ENCODE measurements at places on chromosomes 4 and X.

DNA sequence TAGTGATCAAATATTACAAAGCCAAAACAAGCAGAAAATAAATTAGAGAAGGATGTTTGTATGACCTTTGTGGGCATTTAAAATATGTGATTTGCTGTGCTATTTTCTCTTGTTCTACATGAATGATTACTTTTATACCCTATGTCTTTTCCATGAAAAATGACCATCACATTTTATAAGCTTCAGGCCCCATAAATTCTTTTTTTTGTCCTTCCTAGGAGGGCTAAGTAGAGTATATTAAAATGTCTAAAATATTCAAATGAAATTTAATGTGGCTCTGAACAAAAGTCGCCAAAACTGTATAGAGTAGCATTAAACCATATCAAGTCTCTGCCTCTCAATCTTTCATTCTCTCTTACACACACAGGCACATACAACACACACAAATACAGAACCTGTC lies 15.9 kb upstream of the EMCN start:
- DNase-seq: no peak

DNA sequence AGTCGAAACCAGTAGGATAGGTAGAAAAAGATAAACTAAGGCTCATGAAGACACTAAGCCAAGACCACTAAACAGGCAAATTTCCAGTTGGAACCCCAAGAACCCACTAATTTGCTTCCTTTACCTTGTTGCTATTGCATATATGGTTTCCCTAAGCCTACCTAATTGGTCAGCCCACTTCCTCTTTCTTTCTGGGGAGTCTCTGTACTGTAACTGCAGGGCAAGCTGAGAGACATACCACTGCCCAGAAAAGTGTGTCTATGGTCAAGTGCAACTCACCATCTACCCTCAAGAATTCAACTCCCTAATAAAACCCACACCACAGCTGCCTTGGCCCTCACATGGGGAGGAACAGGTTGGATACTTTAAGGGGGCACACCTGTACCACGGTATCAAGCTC lies 28.6 kb downstream of the IDS start:
- no peak for DNase-seq

DNA sequence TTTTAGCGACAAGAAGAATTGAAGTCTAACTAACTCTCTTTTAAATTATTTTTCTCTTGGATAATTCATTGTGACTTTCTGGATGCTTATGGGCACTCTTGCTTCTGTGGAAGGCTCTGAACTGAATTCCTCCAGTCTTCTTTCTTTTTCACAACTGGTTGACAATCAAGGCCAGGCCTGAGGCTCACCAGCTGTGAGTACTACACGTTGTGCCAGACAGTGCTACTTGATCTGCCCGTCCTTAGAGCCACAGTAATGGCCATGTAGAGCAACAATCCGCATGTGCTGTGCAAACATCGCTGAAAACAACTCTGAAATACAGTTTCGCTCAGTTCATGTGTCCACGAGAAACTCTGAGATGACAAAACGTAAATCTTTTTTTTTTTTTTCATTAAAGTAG lies 1336.3 kb upstream of the AGA start:
- DNase-seq: no peak

- DNase-seq: no peak
Observed at GRCh38 chr4:8920289-8920965, 48.8 kb upstream of the HMX1 start.

GRCh38 chr4:133623847-133624246 lies 474.8 kb downstream of the PCDH10 start:
- no peak for DNase-seq

- DNase-seq: no peak
Observed at GRCh38 chr4:7529368-7530080, 94.8 kb upstream of the PSAPL1 start.

- no peak for DNase-seq
Observed at GRCh38 chrX:3638280-3638873, 75.1 kb downstream of the PRKX start.

- no peak for DNase-seq
Observed at GRCh38 chr4:6885953-6886557, 23.6 kb upstream of the TBC1D14 start.

GRCh38 chr4:101334963-101335572 lies 12.3 kb downstream of the PPP3CA start:
- no peak for DNase-seq

DNA sequence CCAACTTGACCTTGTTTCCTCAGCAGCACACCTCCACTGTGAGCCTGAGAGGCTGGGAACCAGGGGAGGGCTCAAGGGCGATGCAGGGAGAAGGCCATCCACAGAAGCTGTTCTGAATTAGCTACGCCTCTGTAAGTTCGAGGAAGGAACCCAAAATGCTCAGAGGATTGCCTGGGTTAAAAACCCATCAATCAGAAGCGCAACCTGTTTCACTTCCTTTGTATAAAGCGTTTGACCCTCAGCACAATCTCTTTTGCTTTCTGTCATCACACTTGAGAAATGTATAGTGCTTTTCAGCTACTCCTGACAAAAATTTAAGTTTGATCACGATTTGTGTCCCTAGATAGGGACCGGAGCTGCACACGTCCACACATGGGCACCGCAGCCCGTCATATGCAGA lies 48.0 kb upstream of the MAP3K15 start:
- no peak for DNase-seq

DNA sequence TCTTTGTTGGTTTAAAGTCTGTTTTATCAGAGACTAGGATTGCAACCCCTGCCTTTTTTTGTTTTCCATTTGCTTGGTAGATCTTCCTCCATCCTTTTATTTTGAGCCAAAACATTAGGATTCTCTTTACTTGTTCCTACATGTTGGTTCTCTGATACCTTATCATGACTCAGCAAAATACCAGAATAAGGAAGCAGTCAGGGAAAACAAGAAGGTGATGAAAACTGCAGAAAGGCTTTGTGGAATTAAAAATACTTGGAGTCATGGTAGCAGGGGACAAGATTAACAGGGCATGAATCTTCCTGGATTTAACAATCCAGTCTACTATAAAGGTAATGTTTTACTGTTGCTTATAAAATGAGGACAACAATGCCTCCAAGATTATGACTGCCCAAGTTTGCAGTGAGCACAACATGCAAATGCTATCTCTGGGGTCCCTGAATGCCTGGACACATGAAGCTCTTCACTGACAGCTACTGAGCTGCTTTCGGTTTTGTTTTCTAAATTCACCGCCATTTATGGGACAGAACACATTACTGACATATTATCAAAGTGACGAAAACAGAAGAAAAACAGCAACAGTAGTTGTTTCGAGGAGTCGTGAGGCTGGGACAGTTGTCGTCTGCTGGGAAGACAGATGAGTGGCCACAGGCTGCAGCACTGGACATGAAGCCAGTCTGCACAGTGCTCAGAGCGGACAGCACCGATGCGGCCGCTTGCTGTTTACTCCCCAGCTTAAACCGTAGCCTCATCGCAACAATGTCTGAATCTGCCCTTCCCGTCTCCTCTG lies 174.5 kb upstream of the DKK2 start:
- DNase-seq: no peak

- DNase-seq: no peak
Observed at GRCh38 chr4:16229604-16230003, 3.3 kb upstream of the TAPT1 start.

DNA sequence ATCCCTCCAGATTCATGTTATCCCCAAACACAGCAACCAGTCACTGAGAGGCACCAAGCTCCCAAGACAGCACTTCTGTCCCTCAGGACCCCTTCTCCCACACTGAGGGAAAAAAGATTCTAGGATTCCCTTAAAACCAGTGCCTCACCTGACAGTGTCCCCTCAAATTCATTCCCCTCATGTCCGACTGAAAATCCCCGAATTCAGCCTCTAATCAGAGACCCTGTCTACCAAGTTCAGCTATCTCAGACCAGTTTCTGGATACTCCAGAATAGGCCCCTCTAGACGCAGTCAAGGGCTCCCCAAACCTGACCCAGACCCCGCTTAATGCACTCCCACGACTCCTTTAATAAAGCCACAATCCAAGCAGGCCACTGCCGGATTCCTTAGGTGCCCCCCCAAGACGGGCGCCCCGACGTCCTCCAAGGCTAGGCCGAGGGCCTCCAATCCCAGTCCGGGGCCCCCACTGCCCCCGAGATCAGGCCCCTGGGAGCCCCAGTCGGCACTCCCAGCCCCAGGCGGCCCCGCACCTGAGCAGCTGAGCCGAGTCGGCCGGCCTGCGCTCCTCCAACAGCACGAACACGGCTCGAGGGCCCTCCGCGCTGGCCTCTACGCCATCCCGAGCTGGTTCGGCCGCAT lies 457 bp downstream of the TFE3 start:
- DNase-seq: no peak

GRCh38 chr4:152045807-152046571 lies 285.2 kb upstream of the GATB start:
- DNase-seq: no peak

DNA sequence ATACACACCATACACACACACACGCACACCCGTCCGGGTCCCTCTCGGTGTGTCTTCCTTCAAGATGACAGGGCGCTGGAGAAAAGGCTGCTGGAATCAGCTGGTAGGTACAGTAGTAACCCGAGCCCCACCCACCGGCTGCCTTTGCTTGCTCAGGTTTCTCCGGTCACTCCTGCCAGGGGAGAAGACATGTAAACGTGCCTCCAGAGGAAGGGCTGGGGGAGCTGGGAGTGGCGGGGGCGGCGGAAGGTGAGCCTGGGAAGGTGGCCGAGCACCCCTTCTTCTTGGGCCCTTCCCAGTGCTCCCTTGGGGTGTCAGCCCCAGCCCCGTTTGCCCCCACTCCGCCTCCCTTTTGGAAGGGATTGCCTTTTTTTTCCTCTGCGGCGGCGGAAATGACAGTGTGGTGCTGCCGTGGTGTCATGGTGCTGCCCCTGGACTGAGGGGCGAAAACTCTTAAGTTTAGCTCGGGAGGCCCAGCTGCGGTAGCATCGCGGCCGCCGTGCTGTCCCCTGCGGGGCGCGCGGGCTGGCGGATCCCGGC lies at the start of gene MID2:
Gene MID2, plus strand, starts transcription at position 169 of the 540 bp plus-strand sequence. CDS start 561 bp downstream, outside the sequence.
- DNase-seq: no peak

DNA sequence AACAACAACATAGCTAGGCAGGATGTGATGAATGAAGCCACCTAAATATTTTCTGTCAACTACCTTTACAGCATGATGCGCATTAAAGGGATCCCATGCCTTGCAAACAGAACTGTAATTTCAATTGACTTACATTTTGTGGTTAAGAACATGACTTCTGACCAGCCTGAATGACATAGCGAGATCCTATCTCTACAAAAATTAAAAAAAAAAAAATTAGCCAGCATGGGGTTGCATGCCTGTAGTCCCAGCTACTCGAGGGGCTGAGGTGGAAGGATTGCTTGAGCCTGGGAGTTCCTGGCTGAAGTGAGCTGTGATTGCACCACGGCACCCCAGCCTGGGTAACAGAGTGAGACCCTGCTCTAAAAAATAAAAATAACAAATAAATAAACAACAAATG lies 680.6 kb downstream of the IQCM start:
- DNase-seq: no peak

DNA sequence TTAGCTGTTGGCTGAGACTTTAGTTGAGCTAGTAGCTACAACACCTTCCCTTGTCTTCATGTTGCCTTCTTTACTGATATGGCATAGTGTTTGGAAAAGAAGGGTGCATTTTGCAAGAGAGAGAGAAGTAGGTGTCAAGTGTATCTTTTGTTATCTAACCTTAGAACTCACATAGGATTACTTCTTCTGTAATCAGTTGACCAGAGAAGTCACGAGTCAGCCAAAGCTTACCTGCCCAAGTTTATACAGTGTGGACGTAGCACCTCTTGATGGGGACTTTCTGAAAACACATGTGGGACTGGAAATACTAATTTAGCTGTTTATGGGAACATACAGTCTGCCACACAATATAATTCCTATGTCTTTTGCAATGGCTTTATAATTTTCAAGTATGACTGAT lies 56.0 kb downstream of the UGT8 start:
- DNase-seq: no peak

GRCh38 chr4:152363086-152363485 lies 172.8 kb downstream of the FBXW7 start:
- DNase-seq: peak; percentile 24

DNA sequence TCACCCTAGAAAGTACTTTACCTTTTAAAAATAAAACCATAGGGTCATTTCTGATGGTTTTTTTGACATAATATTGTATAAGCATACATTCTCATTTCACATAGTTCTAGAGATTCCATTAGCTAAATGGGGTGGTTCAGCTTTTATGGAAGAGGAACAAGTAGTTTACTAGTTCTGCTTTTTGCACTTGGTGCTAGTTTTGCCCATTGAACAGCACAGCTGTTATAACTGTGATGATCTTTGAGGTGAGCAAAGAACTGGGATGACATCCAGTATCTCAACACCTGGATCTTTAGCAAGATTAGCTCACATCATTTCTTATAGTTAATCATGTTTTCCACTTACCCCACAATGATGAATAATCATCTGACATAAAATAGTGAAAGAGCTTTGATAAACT lies 40.9 kb downstream of the MOB1B start:
- DNase-seq: no peak

GRCh38 chr4:74044677-74045076 lies 6.2 kb upstream of the CXCL3 start:
- DNase-seq: no peak

DNA sequence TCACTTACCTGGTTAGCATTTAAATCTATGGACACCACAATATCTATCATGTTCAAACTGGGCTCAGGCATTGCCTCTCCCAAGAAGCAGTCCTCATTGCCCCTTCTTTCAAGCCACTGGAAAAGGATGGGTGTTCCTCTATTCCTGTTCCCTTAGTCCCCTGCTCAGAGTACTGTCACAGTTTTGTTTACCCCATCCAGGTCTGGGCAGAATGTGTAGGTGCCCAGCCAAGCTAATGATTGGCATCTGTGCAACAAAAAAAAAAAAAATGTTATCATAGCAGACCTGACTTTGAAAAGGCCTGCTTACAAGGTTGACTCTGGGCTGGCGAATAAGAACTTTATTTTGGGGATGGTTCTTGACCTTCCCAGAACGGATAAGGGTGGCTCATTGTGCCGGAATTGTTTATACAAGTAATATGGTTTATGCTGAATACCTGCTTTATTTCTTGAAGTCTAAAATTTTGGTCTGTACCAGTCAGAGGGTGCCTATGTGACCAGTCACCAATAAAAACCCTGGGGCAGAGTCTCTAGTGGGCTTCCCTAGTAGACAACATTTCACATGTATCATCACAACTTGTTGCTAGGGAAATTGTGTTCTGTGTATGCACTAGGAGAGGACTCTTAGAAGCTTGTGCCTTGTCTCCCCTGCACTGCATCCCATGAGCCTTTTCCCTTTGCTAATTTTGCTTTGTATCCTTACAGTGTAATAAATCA lies 47.9 kb downstream of the JADE3 start:
- no peak for DNase-seq

DNA sequence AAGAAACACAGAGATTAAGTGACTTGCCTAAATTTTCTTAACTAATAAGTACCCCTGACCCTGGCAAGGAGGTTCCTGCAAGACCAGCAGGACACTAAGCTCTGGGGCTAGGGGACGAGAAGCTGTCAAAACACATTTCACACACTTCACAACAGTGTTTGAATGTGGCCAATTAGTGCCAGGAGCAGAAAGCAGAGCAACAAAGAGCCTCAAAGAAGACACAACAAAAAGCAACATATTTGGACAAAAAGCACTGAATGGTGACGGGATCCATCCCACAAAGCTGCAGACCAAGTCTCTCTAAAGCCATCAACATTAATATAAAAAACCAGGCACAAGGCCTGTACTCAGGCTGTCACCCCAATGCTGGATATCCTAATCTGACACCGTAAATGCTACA lies 361.9 kb upstream of the RASGEF1B start:
- no peak for DNase-seq

- no peak for DNase-seq
Observed at GRCh38 chr4:46994007-46994405, 625 bp upstream of the GABRA4 start.
